ENCODE measurements at places on chromosomes 5 and 9.

- DNase-seq = no peak
Measured at GRCh38 chr9:94650949-94651348, 11.6 kb upstream of the FBP1 start.

DNA sequence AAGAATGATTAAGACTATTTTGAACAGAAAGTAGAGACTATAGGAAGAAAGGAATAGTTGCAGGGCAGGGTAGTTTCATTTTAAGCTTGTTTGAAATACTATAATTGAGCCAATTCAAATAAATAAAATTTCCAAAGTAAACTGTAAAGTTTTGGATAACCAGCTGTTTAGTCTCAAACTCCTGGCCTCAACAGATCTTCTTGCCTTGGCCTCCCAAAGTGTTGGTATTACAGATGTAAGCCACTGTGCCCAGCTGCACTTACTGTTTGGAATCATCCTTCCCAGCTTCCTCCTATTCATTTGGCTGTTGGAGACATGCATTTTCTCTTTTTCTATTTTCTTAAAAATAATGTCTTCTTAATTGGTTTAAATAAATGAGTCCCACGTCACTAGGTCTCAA, 231.0 kb downstream of the NNT start:
- no peak for DNase-seq

- DNase-seq = no peak
Measured at GRCh38 chr5:92909602-92909962, 671.4 kb downstream of the NR2F1-AS1 start.

GRCh38 chr9:88826181-88826580, 165.1 kb upstream of the S1PR3 start:
- DNase-seq = no peak

- no peak for DNase-seq
Measured at GRCh38 chr5:170508660-170509347, 5.0 kb downstream of the KCNIP1 start.
